ENCODE measurements at places on chromosomes 5 and 9.

GRCh38 chr5:110625376-110625999, 101.0 kb downstream of the TMEM232 start:
- peak; percentile 37 for DNase-seq

DNA sequence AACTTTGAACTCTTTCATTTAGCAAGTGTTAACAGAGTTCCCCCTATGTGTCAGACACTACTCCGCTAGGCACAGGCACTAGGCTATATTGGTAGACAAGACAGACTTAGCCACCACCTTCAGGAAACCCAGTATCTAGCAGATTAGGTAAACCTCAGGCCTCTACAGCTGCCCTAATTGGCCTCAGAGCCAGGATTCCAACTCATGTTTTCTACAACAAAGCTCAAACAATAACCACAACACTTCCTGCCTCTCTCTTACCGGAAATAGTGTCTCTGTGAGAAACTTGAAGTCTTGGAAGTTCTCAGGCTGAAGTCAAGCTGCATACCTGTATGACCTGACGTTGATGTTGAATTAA, 116.6 kb upstream of the SLC44A1 start:
- DNase-seq = no peak

DNA sequence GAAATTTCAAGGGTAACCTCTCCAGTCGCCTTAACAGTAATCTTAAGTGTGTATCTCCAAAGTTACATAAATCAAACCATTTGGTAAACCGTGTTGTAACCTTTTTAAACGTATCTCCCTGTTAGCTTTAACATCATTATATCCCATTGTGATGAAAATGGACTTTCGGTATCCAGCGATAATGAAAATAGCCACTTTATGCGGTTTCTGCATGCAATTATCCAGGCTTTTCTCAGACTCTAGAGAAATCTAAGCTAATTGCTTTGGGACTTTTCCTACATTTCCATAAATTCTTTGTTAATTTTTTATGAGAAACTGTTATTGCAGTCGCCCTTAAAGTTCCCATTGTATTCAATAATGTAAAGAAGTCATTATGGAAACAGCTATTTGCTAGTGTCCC, 170.7 kb downstream of the ZNF608 start:
- no peak for DNase-seq

- no peak for DNase-seq
These were observed 818 bp upstream of the FREM1 start for GRCh38 chr9:14911046-14911445.
